ENCODE measurements at places on chromosomes 4 and X.

GRCh38 chrX:119497185-119497584 lies 28.9 kb downstream of the SLC25A5 start:
- no peak for DNase-seq

DNA sequence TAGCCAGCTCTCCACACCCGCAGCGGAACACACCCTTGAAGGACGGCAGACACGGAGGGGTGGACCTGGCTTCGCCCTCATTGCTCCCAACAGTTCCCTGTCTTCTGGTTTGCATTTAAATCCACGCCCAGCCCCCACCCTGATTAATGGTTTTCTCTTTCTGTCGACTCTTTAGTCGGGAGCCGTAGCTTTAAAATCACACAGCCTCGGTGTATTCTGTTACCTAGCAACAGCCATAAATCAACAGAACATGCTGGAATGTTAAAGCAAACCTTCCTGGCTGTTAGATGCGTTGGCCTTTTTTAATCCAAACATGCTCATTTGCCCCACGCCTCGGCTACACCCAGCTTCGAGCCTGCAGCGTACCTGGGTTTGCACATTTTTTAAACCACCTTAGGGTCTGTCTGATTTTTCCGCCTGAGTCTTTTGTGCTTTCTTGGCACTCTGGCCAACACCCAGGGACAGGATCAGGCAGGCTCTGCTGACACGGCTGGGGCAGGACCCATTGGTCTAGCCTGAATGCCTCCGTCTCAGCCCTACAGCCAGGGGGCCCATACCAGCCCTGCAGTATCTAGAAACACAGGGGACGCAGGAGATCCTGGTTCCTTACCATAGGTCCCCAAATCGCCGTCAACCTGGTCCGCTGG lies 21.4 kb upstream of the PPP2R2C start:
- DNase-seq = peak; percentile 27

DNA sequence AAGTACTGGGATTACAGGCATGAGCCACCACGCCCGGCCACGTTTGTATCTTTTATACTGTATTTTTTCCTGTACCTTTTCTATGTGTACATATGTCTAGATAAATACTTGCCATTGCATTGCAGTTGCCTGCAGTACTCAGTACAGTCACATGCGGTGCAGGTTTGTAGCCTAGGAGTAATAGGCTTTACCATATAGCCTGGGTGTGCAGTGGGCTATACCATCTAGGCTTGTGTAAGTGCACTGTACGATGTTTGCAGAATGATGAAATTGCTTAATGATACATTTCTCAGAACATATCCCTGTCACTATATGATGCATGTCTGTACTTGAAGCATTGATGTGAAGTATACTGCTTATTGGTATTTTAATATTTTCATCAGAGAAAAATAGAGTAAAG lies 115.4 kb upstream of the PUDP start:
- DNase-seq = peak; percentile 35

DNA sequence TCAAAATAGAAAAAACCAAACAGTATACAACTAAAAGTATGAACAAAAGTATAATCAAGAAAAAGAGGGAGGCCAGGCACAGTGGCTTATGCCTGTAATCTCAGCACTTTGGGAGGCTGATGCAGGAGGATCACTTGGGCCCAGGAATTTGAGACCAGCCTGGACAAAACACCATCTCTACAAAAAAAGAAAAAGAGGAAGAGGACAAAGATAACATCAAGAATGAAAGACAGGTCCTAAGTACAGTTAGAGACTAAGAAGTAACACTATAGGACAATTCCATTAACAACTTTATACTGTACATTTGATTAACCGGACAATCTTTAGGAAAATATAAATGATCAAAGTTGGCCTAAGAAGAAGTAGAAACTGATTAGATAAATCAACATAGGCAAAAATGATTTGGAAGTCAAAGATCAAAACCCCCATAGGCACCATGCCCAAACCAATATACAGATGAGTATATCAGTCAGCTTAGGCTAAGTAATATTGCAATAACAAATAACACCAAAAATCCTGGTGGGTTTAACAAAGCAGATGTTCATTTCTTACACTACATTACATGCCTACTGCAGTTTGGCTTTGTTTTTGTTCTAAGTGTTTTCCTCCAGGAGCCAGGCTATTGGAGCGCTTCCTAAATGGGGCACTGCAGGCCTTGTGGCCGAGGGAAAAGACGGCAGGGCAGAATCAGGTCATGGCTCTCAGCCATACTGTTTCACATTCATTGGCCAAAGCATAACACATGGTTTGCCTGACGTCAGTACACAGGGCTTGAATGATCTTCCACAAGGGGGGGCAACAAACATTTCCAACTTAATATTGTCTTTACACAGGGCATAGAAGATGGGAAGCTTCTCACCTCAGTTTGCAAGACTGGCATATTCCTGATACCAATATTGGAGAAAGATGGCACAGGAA lies 42.2 kb upstream of the HGFAC start:
- DNase-seq = no peak

GRCh38 chr4:40995850-40996249 lies 218.5 kb downstream of the APBB2 start:
- DNase-seq = no peak

GRCh38 chr4:183989931-183990330 lies 84.8 kb downstream of the STOX2 start:
- DNase-seq = no peak
